ENCODE measurements at places on chromosomes 7 and 10.

GRCh38 chr10:43198682-43199005 lies 60.4 kb downstream of the CSGALNACT2 start:
- peaks cover 3% of the 10 kb centered on the region for H3K36me3 ChIP-seq
- peaks cover 5% of the 10 kb centered on the region for H3K4me1 ChIP-seq
- no peaks in the 10 kb centered on the region for H3K27me3 ChIP-seq
- no peak for DNase-seq

- H3K36me3 ChIP-seq = no peaks in the 10 kb centered on the region
- H3K4me1 ChIP-seq = no peaks in the 10 kb centered on the region
- H3K27me3 ChIP-seq = peaks cover 63% of the 10 kb centered on the region
- H3K4me3 ChIP-seq = no peak overlapping the region
- DNase-seq = no peak
- no peak overlapping the region for H3K27ac ChIP-seq
These were observed 13.5 kb upstream of the TBX20 start for GRCh38 chr7:35267411-35267810.

DNA sequence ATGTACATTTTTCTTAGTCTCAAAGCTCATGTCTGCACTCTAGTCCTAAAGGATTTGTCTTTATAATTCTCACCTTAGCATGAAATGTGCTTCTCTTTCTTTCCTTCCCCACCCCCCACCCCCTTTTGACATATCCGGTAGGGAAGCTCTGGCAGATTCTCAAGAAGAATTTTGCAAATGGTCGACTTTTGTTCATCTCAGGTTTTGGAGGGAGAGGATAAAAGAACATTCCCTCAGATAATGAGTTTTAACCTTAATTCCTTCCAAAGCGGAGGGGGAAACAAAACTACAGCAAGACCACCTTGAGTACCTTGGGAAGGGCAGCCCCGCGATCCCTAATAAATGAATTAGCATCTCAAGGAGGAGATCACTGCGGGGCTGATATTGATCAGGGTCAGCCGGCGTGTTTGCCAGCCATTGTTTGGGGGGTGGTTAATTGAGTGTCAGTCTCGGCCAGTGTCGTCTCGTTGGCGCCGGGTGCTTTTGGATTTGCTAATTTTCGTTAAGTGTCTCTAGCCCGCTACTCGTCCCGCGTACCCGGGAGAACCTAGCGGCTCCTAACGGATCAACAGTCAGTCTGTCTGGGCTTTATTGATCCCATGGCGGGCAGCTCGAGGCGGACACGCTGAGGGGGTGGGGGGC lies 874 bp upstream of the BAMBI start:
- H3K27me3 ChIP-seq = peaks cover 57% of the 10 kb centered on the region
- H3K27ac ChIP-seq = peak overlapping the region; percentile 14
- no peaks in the 10 kb centered on the region for H3K36me3 ChIP-seq

- H3K36me3 ChIP-seq = no peaks in the 10 kb centered on the region
- H3K27me3 ChIP-seq = peaks cover 5% of the 10 kb centered on the region
- H3K4me3 ChIP-seq = peak overlapping the region; percentile 98
- peak; percentile 17 for DNase-seq
These were observed 578 bp downstream of the CACUL1 start for GRCh38 chr10:118754229-118754555.

GRCh38 chr10:68446179-68446578 lies 25.6 kb downstream of the DNA2 start:
- peaks cover 14% of the 10 kb centered on the region for H3K36me3 ChIP-seq
- H3K4me3 ChIP-seq = no peak overlapping the region
- DNase-seq = no peak
- H3K27ac ChIP-seq = no peak overlapping the region

DNA sequence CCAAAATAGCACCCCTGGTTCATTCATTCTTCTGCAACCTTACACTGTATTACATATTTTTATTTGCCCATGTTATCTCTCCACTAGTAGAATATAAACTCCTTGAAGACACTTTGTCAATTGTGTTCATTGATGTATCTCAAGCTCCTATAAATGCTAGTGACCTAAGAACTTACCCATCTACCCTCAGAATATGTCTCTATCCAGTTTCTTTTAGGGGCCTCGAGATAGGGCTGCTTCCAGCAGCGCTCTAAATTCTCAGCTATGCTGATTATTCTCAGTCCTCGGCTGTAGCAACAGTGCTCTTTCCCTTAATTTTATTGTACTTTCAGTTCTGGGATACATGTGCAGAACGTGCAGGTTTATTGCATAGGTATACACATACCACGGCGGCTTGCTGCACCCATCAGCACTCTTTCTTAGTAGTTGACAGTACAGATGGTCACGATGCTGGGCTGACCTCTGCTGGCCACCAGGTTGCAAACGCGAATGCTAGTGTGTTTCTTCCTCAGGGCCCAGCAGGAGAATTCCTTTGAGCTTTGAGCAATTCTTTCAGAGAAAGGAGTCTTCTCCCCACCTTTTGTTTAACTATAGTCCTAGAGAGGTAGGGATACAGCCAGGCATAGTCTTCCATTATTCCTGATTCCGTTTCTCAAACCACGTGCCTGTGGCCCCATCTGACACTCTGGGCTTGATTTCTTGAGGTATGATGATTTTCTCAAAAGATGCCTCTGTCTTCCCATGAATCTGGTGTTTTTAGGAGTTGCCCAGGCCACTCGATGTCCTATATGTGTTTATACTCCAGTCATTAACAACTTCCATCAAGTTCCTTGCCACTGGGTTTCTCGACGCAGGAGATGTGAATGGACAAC lies 49.1 kb upstream of the CDC14C start:
- H3K27me3 ChIP-seq = no peaks in the 10 kb centered on the region
- no peak overlapping the region for H3K4me3 ChIP-seq
- H3K36me3 ChIP-seq = no peaks in the 10 kb centered on the region
- H3K27ac ChIP-seq = no peak overlapping the region
- no peaks in the 10 kb centered on the region for H3K4me1 ChIP-seq

DNA sequence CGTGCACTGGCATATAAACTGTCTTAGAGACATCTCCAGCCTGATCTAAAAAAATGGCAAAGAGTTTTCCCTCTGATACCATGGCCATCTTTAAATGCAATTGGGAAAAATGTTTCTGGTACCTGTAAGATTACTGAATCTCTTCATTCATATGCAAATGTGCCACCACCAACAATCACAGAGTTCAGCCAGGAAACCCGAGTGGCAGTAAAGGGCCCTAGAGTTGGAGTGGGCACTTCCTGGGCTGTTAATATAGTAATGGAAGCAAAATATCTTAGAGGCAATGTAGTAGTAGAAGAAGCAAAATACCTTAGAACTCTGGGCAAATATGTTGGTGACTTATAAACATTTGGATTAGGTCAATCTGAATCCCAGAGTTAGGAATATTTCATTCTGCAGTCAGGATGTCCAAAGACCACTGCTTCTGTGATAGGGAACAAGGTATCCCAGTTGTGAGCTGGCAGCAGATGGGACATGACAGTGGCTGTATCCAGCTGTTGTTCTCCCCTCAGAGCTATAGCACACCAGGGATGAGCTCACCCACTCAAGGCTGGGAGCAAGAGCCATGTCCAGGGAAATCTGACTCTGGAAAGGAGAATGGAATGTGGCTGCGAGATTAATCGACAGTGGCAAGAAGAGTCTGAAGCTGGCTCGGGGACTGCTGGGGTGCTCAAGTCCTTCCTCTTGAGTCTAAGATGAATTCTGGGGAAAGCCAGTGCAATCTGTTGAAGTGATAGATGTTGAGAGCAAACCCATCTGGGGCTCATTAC lies 332.1 kb downstream of the PHTF2 start:
- H3K27ac ChIP-seq = no peak overlapping the region
- H3K4me1 ChIP-seq = no peaks in the 10 kb centered on the region
- no peaks in the 10 kb centered on the region for H3K36me3 ChIP-seq
- no peak overlapping the region for H3K4me3 ChIP-seq

DNA sequence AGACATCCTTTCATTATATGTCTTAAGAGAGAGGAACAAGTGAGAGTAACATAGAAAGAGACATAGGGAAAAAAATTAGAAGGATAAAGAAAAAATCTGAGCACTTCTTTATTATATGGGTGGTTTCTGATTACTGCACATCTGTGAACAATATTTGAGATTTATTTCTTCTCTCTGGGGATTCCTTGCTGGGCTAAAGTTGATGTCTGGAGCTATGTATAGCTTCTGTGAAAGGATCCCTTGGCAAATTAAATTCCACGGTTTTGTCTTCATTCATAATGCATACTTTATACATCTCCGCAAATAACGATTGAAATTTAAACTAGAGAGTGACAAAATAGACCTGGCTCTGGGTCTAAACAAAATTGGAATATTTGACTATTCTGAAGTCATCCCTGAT lies 232.2 kb upstream of the CTBP2 start:
- no peaks in the 10 kb centered on the region for H3K4me1 ChIP-seq
- no peak for DNase-seq
- no peaks in the 10 kb centered on the region for H3K36me3 ChIP-seq
- H3K27me3 ChIP-seq = peaks cover 23% of the 10 kb centered on the region

- peaks cover 72% of the 10 kb centered on the region for H3K36me3 ChIP-seq
- peak overlapping the region; percentile 17 for H3K4me3 ChIP-seq
- peak overlapping the region; percentile 100 for H3K27ac ChIP-seq
These were observed 84.9 kb downstream of the RNF216 start for GRCh38 chr7:5696346-5697110.

GRCh38 chr7:113464096-113464855 lies 345.9 kb upstream of the SMIM30 start:
- no peak for DNase-seq
- H3K4me1 ChIP-seq = no peaks in the 10 kb centered on the region
- H3K4me3 ChIP-seq = no peak overlapping the region
- no peak overlapping the region for H3K27ac ChIP-seq
- no peaks in the 10 kb centered on the region for H3K27me3 ChIP-seq

GRCh38 chr7:22083704-22084240 lies 138.1 kb upstream of the CDCA7L start:
- H3K36me3 ChIP-seq = no peaks in the 10 kb centered on the region
- peaks cover 13% of the 10 kb centered on the region for H3K4me1 ChIP-seq
- peak overlapping the region; percentile 83 for H3K4me3 ChIP-seq
- H3K27me3 ChIP-seq = peaks cover 12% of the 10 kb centered on the region
- H3K27ac ChIP-seq = peak overlapping the region; percentile 88

GRCh38 chr10:43585046-43585445 lies 10.6 kb upstream of the ZNF239 start:
- peaks cover 28% of the 10 kb centered on the region for H3K27me3 ChIP-seq
- no peaks in the 10 kb centered on the region for H3K4me1 ChIP-seq
- no peak for DNase-seq
- peaks cover 2% of the 10 kb centered on the region for H3K36me3 ChIP-seq

DNA sequence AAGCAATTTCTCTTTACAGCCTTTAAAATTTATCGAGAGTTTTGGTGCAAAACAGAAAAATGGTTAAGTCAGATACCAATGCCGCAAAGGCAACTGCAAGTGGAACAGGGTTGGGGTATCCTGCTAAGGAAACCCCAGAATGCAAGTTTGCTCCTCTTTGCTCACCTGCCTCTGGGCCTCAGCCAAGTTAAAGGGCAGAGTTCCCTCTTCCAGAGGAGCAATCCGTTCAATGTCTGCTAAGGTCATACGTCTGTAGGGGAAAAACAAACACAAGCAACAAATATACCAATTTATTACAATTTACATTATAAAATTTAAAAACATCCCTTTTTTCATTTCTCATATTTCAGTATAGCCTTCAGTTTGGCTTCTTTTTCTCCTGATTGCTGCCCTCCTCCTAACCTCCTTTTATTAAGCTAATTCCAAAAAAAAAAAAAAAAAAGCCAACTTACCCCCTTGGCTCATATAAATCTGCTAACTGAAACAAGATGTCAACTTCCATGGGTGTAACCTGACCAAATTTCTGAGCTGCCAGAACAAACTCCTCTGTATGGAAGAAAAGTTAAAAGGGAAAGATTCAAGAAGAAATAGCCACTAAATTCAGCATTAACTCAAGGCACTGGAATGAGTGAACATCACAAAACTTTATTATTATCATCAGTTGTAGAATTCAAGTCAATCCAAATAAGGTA lies 132.6 kb downstream of the SLC25A13 start:
- no peak overlapping the region for H3K4me3 ChIP-seq
- H3K4me1 ChIP-seq = no peaks in the 10 kb centered on the region
- no peak overlapping the region for H3K27ac ChIP-seq
- peaks cover 40% of the 10 kb centered on the region for H3K36me3 ChIP-seq

DNA sequence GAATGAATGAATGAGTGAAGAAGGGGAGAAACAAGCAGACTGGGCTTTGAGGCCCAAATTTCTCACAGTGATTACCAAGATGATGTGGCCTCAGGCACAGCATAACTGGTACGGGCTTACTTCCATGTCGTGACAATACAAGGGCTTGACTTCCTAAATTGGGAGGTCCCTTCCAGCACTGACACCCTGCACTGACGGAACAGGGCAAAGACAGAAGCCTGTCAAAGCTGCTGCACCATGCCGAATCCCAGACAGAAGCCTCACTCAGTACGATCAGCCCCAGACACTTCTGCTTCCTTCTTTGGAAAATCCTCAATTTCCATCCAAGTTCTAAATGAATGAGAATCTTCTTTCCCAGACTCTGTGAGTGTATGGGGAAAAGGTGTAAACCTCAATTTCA lies 51.9 kb downstream of the GNA12 start:
- peaks cover 10% of the 10 kb centered on the region for H3K4me1 ChIP-seq
- DNase-seq = no peak
- no peaks in the 10 kb centered on the region for H3K27me3 ChIP-seq
- no peak overlapping the region for H3K4me3 ChIP-seq

DNA sequence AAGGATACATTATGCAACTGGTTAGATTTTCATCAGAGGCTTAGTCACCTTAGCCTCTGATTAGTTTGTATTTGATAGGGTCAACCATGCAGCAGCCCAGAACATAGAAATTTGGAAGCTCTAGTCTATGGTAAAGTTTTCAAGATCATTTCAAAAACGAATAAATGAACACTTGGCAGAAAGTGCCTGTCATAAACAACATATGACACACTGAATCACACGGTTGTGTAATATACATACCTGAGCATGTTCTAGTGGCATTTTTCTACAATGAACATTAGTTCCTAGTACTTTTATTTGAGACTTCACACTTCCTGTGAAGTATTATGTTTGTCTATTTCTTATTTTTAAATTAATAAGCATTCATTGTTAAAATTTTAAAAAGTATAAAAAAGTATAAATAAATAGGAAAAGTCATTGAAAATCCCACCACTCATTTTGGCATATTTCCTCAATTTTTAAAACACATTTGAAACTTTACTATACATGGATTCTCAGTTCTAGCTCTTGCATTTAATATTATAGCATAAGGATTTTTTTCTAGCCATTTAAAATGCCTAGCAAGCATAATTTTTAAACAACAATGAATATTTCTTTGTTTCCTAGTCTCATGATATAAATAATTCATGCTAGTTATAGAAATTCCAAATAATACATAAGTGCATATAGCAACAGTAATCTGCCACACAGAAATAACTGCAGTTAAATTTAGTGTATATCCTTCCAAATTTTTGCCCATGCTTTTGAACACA lies 25.7 kb upstream of the PRPS1L1 start:
- peaks cover 4% of the 10 kb centered on the region for H3K27me3 ChIP-seq
- no peaks in the 10 kb centered on the region for H3K36me3 ChIP-seq
- H3K4me3 ChIP-seq = no peak overlapping the region
- DNase-seq = no peak

Data from stimulated activated naive B cell treated with anti-CD40 and anti-IgM and Interleukin-4, amounts not matched to agents 10 μg/mL and 1 μg/mL and 100 μg/mL, for 72 hours (primary cell).